ENCODE measurements at places on chromosomes 3 and 15. TPM values are rescaled to one million over a fixed set of nuclear protein-coding genes. Genes with fewer than 3 reads are reported as not detected.

- peak; percentile 48 for DNase-seq
Observed at GRCh38 chr3:98557324-98558010, 25.7 kb downstream of the GPR15 start.

- DNase-seq = peak; percentile 5
Observed at GRCh38 chr15:35209838-35210237, 124.7 kb upstream of the NANOGP8 start.

GRCh38 chr3:27509376-27509775, 25.2 kb upstream of the SLC4A7 start:
- DNase-seq = no peak

- no peak for DNase-seq
Observed at GRCh38 chr15:83644439-83644838, 9.5 kb upstream of the ADAMTSL3 start.

DNA sequence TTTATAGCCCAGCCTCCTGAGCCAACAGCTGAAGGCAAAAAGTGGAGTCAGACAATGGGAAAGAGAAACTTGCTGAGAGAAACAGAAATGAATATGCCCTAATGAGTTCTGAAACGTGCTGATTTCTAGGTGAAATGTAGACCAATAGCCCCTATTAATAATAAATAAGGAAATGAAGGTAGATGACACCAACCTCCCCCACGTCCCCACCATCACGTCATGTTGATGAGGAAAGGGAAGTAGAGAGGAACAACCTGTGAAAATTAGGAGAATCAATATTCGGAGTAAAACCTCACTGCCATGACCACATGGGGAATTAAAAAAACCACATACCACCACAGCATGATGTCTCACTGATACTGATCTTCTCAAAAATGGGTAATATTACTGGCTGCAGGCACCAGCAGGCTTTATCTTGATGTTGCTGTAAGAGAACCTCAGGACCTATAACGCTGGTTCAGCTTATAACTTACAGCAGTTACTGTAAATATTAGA, 64.0 kb downstream of the KAT2B start:
- DNase-seq = no peak

DNA sequence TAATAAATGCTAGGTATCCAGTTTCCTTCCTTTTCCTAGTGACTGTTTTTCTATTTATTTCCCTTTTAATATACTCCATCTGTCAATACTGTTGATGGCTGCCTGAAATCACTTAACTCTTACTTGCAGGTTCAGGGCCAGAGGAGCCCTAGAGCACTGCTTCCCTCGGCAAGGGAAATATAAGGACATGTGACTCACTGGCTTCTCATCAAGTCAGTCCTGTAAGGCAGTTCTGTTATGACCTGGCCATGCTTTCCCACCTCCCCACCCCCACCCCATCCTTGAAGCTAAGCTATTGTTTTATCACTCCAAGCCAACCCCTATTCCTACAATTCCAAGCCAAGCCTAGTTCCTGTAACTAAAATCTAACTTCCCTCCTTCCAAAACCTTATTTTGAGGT, 800.7 kb downstream of the ROBO1 start:
- DNase-seq = peak; percentile 43

DNA sequence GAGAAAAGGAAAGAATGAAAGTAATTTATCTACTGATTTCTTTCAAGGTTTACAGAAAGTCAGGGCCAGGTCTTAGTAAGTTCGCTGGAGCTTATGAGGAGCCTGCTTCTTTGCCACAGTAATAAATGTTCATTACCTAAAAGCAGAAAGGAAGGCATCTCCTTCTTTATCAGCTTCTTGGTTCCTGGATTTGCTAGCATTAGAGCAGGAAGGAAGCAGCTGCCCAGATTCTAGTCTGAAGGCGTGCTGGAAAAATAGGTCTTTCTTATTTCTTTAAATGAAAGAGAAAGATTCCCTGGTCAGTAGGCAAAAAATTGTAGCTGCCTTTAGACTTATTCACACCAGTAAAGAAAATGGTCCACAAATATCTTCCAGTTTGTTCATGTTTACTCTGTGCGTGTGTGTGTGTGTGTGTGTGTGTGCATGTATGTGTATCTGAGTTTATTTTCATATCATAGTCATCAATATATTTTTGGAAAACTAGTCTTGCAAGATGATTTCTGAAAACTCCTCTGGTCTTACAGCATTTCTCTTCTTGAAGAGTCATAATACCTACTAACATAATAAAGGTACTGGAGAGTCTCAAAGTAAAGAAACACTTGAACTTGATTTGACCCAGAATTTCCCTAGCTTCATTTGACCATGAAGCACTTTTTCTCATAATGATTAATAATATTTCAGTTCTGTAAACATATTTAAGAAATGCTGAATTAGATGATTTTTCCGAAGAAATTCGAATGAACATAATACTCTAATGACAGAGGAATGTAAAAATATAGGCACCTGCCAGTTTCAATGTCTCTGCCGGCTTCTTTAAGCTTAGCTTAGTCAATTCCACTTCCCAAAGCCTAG, 255.3 kb upstream of the ZPLD1 start:
- no peak for DNase-seq

CGGBP1 gene
- total RNA-seq = 61.9 TPM

COLQ gene
- 0.37 TPM for total RNA-seq

GRCh38 chr3:50371133-50371685, 11.9 kb upstream of the TMEM115 start:
- DNase-seq = peak; percentile 23

- no peak for DNase-seq
Observed at GRCh38 chr3:195236076-195236798, 34.7 kb downstream of the XXYLT1 start.

DNA sequence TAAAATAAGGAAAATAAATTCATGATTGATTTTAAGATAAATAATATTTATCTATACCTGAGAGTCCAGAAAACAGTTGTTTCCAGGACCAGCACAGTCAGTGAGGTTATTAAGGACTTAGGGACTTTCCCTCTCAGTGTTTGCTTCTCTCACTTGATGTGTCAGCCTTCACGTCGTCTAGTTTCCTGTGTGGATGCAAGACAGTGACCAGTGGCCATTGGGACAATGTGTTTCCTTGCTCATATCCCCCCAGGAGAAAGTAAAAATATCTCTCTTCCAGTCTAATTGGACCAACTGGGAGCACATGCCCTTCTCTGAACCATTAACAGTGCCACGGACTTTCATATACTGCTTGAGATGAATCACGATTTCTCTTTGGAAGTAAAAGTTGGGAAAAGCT, 157.8 kb upstream of the CTNNB1 start:
- no peak for DNase-seq

DNA sequence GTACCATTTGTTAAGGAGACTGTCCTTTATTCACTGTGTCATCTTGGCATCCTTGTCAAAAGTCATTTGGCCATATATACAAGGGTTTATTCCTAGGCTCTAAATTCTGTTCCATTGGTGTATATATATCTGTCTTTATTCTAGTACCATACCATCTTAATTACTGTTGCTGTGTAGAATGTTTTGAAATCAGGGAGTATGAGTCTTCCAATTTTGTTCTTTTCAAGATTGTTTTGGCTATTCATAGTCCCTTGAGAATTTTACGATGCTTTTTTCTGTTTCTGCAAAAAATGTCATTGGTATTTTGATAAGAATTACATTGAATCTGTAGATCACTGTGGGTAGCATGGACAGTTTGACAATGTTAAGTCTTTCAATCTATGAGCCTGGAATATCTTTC, 28.7 kb downstream of the PFN2 start:
- DNase-seq = no peak

DNA sequence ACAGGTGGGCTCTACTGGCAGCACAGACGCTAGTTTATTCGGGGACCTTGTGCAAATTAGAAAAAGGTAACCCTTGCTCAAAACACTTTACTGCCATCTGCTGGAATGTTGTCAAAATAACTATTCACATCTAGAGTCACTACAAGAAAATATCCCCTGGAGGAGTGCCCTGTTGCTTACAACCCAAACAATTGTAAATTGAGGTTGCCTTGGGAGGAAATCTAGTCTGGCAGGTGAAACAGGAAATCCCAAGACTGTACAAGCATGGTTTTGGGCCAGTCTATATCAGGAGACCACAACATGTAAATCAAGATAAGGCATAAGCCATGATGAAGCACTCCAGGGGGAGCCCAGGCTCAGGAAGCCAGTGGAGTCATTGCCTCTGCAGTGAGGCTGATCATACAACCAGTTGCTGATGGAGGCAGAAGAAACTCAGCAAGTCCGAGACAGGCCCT, 136.8 kb upstream of the ACP3 start:
- peak; percentile 63 for DNase-seq

DNA sequence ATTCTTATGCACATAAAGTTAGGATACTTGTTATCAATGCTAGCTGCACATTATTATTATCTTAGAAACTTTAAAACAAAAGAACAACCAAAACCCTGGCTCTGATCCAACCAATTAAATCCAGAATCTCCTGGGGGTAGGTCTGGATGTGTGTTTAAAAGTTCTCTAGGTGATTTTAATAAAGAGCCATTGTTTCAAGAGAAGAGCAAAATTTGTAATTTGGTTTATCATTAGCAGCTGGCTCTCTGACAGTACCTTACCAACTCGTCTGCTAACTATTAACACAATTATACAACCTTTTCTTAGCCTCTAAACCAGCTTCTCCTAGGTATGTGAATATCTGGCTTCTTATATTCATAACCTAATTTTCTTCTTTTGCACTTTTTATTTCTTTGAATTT, 68.9 kb downstream of the IFT80 start:
- no peak for DNase-seq

GRCh38 chr3:183087184-183087583, 12.1 kb downstream of the MCCC1 start:
- DNase-seq = no peak

DNA sequence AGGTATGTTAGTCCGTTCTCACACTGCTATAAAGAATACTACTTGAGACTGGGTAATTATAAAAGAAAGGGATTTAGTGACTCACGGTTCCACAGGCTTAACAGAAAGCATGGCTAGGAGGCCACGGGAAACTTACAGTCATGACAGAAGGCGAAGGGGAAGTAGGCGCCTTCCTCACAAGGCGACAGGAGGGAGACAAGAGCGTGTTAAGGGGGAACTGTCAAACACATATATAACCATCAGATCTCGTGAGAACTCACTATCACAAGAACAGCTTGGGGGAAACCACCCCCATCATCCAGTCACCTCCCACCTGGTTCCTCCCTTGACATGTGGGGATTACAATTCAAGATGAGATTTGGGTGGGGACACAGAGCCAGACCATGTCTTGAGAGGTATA, 30.4 kb downstream of the SPRED1 start:
- DNase-seq = no peak

GRCh38 chr3:2154621-2155020, 56.0 kb downstream of the CNTN4 start:
- DNase-seq = no peak

GRCh38 chr15:59995568-59996297, 8.4 kb upstream of the FOXB1 start:
- DNase-seq = no peak

PLA2G4E gene
- not detected for total RNA-seq

GRCh38 chr3:151213881-151214280, 10.9 kb upstream of the GPR171 start:
- DNase-seq = no peak

- peak; percentile 19 for DNase-seq
Observed at GRCh38 chr15:66655997-66656396, 46.0 kb upstream of the SMAD6 start.

GRCh38 chr3:128279601-128279880, 126.3 kb downstream of the EEFSEC start:
- DNase-seq = no peak

CELSR3 gene
- total RNA-seq = 1.7 TPM

DNA sequence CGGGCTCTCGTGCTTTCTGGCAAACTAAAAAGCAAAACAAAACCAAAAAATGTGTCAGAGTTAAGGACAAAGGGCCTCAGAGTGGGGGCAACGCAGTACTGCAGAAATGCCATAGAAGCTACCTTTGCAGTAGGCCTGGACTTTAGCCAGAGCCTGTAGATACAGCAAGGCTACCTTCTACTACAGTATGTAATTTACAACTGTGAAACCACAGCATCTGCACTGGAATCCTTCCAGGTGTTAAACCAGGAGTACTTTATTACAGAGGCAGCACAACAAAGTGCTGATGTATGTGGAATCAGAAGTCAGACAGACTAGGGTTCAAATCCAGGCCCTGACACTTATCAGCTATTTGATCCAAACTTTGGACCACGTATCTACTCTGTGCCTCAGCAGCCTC, 34.9 kb downstream of the RUBCN start:
- no peak for DNase-seq

DNA sequence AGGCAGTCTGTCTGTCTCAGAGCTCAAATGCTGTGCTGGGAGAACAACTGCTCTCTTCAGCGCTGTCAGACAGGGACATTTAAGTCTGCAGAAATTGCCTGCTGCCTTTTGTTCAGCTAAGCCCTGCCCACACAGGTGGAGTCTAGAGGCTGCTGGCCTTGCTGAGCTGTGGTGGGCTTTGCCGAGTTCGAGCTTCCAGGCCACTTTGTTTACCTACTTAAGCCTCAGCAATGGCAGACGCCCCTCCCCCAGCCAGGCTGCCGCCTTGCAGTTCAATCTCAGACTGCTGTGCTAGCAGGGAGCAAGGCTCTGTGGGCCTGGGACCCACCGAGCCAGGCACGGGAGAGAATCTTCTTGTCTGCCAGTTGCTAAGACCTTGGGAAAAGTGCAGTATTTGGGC, 25.0 kb upstream of the RPP14 start:
- no peak for DNase-seq

FRMD4B gene
- total RNA-seq = 64.1 TPM

CSTA gene
- 222 TPM for total RNA-seq

DNA sequence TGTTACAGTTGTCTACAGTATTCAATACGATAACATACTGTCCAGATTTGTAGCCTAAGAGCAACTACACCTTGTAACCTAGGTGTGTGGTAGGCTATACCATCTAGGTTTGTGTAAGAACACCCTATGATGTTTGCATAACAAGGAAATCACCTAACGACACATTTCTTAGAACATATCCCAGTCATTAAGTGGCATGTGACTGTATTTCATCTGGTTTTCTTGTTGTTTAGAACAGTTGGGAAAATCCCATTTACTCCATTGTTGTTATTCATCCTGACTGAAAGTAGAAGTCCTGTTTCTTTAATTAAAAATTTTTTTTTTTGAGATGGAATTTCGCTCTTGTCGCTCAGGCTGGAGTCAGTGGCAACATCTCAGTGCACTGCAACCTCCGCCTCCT, 31.3 kb downstream of the LRRC28 start:
- DNase-seq = peak; percentile 54

All from mammary epithelial cell (primary cell).